ENCODE measurements at places on chromosomes 6 and 20.

GRCh38 chr20:38214256-38215193 lies 46.0 kb downstream of the KIAA1755 start:
- DNase-seq, result no peak

DNA sequence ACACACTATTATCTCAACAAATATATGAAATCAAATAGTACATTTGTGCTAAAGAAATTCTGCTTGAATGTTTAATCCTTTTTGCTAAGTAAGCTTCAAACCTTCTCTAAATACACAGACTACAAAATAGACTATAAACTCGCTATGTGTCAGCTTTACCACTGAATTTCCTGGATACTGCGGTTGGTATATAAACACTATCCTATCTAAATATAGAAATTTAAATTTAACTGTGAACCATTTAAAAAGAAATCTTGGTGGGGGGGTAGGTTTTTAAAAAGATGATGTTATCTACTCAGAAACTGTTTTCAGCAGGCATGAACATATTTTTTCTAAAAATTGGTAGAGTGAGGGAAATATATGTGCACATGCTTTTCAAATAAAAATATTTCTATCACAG lies 306.5 kb upstream of the RUNX2 start:
- DNase-seq, result no peak

- peak; percentile 39 for DNase-seq
Measured at GRCh38 chr6:137698636-137699030, 168.4 kb upstream of the TNFAIP3 start.

DNA sequence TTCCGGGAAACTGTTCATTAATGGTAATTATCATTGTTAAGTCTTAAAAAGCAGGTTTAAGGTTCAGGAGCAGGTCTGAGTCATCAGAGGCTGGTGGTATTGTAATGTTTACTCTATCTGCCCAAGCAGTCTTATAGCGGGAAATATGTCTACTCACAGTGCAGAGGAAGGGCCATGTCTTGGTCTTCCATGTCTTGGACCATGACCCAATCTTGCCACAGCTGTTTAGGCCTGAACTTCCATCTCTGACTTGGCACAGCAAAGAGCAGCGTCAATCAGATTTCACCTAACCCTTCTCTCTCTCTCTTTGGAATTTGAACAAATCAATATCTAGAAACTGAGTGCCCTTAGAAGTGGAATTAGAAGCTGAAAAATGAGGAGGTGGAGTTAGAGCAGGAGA lies 25.8 kb downstream of the SLC2A12 start:
- no peak for DNase-seq

DNA sequence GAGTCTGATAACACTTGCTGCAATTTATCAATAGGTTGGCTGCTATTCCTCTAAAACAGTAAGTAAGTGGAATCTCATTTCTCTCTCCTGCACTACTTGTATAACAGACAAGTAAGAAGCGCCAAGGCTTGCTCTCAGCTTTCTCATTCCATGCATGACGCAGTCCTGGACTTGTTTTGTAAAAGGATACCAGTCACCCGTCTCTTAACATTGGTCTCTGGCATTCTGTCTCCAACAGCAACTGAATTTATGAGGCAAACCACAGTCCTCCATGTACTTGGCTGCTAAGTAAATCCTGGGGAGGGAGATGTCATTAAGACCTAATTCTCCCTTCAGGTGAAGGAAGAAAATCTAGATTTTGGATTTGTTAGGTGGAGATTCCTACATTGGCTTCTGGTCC lies 115.4 kb downstream of the OPN5 start:
- DNase-seq, result no peak

DNA sequence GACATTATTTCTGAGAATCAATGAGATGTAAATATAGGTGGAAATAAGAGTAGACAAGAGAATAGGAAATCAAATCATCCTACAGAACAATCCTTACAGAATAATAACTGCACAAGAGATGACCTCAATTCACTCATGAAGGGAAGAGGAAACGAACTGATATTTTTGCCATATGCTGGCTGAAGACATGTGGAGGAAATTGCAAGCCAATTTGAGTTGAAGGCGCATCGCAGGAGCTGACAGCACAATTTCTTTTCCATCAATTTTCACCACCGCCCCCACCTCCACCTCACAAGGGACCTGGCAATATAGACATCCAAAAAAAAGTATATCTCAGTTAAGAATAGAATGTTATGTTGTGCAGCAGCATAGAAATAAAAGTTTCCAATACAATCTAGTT lies 20.3 kb downstream of the CITED2 start:
- DNase-seq, result no peak

DNA sequence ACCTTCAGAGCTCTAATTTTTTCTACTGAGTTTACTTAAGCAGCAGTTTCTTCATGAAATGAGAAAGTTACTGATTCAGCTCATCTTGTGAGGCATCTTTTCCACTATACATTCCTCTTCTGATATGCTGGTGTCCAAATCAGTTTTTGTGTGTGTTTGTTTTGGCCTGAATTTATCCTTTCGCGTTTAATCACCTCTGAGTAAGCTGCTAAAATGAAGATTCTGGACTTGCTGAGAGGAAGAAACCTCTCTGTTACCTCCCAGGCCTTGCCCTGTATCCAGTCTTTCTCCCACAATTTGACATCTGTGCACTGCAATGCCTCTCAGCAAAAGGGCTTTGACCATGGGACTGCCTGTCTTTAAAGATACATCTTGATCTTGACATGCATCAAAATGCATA lies 536.2 kb upstream of the NRSN1 start:
- DNase-seq, result no peak

GRCh38 chr6:158207422-158207788 lies 39.3 kb downstream of the GTF2H5 start:
- DNase-seq, result no peak

DNA sequence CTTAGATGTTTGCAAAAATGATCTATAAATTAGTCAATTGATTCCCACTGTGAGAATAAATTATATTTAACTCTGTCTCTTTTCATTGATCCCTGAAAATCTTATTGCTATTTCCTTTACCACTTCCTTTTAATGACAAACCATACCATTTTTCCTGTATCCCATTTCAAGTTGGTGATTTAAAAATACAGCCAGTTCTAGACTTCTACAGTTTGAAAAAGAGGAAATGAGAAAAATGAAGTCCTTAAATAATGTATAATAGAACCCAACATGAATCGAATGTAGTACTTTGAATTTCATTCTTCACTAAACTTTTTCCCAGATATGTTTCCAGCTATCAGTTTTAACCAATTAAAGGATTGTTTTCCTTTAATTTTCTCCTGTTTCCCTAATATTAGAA lies 29.5 kb upstream of the SDHAF4 start:
- no peak for DNase-seq

DNA sequence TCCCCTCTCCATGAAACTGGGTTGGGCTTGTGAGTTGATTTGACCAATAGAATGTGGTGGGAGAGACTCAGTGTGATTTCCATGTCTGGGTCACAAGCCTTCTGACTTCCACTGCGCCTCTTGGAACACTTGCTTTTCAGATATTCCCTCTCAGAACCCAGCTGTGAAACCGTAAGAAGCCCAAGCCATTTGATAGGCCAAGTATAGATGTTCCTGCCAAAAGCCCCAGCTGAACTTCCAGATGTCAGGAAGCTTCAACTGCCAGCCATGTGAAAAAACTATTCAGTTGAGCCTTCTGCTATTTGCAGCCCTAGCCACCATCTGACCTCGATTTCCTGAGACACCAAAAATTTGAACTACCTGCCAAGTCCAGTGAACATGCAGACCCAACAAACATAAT lies 387.8 kb upstream of the GJE1 start:
- DNase-seq, result no peak

GRCh38 chr6:121849477-121849876 lies 414.0 kb downstream of the GJA1 start:
- peak; percentile 74 for DNase-seq

- no peak for DNase-seq
Measured at GRCh38 chr6:145138469-145139139, 596.7 kb downstream of the EPM2A start.

GRCh38 chr20:62066339-62066982 lies 780 bp upstream of the TAF4 start:
- DNase-seq, result peak; percentile 37

GRCh38 chr6:142692942-142693341 lies 252.0 kb downstream of the HIVEP2 start:
- DNase-seq, result peak; percentile 36

- DNase-seq, result no peak
Measured at GRCh38 chr6:144019929-144020328, 11.9 kb upstream of the PLAGL1 start.

- no peak for DNase-seq
Measured at GRCh38 chr20:50725724-50726005, 5.7 kb upstream of the PARD6B start.

- no peak for DNase-seq
Measured at GRCh38 chr6:65117817-65118409, 589.1 kb downstream of the EYS start.

- peak; percentile 39 for DNase-seq
Measured at GRCh38 chr6:87914637-87915395, 132.8 kb upstream of the SPACA1 start.

GRCh38 chr6:44493593-44493992 lies 106.1 kb downstream of the CDC5L start:
- DNase-seq, result no peak

- no peak for DNase-seq
Measured at GRCh38 chr20:43029176-43029575, 160.5 kb downstream of the PTPRT start.

GRCh38 chr20:4775322-4776078 lies 53.8 kb downstream of the PRND start:
- DNase-seq, result no peak

DNA sequence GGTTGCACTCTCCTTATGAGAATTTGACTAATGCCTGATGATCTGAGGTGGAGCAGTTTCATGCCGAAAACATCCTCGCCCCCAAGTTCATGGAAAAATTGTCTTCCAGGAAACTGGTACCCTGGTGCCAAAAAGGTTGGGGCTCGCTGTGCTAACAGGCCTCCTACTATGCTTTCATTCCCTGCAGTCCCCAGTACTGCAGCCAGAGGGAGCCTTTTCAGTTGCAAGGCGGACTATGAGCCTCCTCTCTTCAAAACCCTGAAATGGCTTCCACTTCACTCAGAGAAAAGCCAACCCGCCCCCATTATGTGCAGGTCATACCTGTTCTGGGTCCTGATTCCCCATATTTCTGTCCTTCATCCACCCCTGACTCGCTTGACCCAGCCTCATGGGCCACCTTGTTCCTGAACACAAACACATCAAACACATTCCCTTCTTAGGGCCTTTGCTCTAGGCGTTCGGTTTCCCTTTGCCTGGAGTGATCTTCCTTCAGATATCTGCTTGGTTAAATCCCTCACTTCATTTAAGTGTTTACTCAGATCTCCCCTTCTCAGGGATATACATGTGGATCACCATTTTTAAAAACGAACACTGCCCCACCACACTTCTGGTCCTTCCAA lies 173.7 kb downstream of the PHACTR1 start:
- DNase-seq, result peak; percentile 10

GRCh38 chr6:57254055-57254717 lies 32.1 kb upstream of the RAB23 start:
- no peak for DNase-seq

DNA sequence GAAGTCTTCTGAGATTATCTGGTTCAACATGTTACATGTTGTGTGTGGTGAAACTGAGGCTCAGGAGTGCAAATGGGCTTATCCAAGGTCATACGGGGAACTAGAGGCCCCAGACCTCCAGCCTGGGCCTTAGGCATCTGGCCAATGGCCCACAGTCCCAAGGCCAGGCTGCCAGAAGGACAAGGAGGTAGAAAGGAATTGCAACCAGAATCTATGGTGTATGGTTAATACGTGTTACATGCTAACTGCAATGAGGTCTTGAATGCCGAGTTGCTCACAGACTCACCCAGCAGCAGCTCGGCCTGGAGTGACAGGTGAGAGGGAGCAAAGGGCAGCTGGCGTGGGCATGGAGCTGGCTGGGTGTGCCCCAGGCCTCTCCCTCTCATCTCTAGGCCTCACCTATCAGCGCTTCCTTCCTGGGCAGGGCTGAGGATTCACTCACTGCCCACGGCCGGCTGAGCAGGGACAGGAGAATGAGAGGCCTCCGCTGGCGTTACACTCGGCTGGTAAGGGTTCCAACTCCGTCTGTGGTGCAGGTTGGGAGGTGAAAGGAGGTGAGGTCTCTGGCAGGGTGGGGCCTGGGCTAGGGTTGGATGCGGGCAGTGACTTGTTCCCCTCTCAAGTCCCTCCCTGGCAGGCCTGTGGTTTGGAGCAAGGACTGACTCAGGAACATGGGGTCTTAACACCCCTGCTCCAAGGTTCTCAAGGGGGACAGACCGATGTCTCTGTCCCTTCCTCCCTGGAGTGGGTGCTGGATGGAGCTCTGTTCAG lies at the start of gene TLDC2:
Gene TLDC2, plus strand, starts transcription at position 437 of the 771 bp plus-strand sequence. Its CDS starts 37 bp downstream, at position 474.
- peak; percentile 31 for DNase-seq

DNA sequence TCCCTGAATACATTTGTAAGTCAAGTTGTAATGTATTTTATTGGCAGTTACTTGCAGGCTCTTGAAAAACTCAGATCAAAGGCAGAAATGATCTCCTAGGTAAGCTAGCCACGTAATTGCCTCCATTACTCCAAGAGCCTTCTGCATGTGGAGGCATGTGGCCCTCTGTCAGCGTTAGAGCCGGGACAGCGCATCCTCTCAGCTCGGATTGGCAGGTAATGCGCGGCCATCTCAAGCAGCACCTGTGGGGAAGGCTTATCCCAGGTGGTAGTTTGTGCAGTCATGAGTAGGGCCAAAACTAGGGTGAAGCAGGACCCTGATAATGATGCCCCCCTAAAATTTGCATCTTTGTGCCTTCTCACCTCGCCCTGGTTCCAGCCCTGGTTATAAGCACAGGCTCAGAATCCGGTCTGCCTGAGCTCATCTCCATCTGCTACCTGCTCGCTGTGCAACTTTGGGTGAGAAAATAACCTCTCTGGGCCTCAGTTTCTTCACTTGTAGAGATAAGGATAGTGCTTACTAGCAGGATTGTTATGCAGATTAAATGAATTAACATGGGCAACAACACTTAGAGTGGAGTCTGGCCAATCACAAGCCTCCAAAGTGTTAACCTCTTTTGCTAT lies 157.5 kb upstream of the PMEPA1 start:
- DNase-seq, result no peak

DNA sequence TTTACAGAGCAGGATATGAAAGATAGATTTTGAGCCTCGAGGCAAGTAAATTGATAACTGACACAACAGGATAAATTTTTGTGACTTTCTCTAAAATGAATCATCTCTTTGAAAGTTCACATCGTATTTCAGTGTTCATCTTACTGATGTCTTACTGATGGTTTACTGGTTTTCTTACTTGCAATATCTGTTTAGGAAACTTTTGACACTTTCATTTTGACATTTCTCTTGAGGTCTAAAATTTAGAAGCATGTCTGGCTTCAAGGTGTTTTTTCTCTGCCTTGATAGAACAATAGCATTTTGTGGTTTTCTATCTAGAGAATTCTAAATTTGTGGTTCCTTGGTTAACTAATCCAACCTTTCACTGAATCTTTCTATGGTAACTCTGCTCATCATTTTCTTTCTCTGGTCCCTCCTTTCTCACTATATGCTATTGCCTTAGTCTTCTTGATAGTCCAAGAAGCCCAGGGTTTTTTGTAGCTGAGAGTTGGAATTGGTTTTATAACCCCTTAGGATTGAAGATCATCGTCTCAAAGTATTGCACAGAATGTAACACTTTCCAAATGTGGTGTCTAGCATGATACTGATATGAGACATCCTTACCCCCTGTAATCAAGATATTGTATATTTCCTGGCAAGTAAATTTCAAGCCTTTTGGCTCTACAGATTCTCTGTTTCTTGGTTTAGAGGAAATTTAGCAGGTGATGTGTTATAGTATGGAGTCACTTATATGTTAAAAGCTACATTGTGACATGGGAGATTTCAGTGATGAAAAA lies 98.7 kb downstream of the RNF144B start:
- DNase-seq, result no peak

Data from MM.1S (cell line).